ENCODE measurements at places on chromosomes 5 and 9.

DNA sequence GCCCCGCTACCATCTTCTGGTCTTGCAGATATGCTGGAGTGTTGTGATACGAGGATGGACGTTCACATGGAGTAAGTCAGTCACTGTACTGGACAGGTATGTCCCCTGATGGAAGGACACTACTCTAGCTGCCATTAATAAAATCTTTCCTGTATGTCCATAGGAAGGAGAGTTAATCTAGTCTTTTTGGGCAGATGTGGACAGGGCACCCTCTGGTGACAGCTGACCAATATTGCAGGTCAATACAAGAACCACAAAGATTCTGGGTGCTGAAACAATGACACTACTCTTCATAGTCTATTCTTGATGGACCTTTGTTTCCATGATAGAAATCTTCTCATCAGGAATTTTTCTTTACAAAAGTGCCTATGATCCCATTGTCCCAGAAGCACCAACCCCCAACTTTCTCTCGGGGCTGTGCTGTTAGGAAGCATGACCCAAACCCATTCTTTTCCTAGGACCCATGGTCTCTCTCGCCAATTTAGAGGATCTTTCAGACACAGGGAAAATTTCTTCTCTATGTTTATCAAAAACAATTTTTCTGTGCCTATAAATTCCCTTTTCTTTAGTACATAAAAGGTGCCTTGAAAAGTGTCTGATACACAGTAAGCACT lies 376.9 kb downstream of the DTWD2 start:
- DNase-seq, result no peak

GRCh38 chr9:38285236-38285635 lies 107.3 kb upstream of the ALDH1B1 start:
- no peak for DNase-seq

- no peak for DNase-seq
Measured at GRCh38 chr5:105767267-105767666, 1903.5 kb downstream of the EFNA5 start.

DNA sequence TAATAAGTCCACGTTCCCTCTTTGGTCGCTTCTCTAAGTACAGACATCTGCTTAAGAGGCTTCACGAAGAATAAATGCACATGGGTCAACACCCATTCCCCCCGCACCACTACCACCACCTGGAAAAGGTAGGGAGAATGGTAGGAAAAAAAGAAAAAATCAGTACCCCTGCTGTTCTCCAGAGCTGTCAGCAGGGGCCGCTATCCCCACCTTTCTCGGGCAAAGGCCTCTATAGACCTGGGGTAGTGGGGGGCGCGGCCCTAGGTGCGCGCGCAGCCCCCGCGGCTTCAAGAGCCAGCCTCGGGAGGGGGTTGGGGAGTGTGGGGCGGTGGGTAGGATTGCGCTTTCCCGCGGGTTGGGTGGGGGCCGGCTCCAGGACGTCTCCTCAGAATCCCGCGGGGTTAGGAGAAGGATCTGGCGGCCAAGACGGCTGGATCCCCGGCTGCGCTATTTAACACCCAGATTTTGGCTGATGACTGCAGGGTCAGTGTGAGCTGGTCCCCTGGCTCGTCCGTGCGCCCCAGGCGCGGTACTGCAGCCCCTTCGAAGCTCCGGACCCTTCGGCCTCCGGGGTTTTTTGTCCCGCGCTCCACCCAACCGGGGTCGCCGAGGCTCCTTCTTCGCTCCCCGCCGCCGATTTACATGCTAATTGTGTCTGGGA lies 1.6 kb upstream of the SEMA6A start:
- DNase-seq, result no peak

DNA sequence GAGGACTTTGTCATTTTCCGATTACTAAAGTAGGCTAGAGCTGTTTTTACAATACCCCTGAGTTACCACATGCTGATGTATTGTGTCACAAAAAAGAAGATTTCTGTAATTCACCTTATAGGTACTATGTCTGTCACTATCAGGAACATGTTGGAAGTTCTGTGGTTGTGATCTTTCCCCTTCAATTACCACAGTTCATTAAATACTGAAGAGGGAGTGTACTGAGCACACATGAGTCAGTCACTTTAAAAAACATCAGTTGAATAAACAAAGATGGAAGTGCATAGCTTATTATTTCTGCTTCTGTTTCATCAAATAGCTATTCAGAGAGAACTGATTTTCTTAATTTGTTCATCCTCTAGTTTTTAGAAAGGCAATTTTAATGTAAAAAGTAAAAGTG lies 31.7 kb downstream of the AP3S1 start:
- no peak for DNase-seq

DNA sequence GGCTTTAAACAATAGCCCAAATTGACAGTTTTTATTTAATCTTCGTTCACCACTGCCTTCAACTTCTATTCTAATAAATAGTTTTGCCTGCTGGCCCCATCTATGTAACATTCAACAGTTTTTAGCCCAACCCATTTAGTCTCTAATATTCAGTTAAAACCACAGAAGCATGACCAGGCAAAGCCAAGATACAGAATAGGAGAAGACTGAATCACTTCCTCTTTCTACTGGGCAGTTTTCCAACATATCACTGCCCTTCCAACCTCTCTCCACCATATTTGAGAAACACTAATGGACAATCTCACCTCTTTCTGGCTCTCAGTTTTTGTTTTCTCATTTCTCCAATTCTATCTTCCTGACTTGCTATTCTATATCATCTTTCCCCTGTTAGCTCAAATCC lies 352.9 kb downstream of the DNAH5 start:
- DNase-seq, result no peak

- no peak for DNase-seq
Measured at GRCh38 chr9:123368536-123369153, 12.6 kb downstream of the CRB2 start.

GRCh38 chr9:110623462-110624025 lies 44.0 kb upstream of the SVEP1 start:
- DNase-seq, result no peak

GRCh38 chr5:42547141-42547540 lies 123.9 kb downstream of the GHR start:
- DNase-seq, result no peak

GRCh38 chr5:154899151-154899816 lies 38.7 kb downstream of the GEMIN5 start:
- DNase-seq, result no peak

DNA sequence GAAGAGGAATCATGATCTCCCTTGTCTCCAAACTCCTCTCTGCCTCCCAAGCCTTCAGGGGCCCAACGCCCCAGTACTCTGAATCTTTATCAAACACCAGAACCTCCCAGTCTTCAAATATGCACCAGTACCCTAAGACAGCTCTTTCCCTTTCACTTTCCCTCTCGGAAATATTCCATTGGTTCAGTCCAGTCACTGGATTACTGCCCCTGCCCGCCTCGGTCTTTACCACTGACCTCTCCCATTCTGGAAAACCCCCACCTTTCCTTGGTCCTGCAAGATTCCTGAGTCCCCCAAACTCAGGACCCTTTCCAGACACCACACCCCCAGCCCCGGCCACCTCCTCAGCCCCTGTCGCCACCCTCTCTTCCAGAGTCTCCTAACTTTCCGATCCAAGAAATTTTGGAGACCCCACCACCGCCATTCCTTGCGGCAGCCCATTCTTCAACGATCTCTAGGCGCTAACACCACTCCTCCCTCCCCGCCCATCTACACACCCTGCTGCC lies 674 bp downstream of the C5orf15 start:
- DNase-seq, result no peak

DNA sequence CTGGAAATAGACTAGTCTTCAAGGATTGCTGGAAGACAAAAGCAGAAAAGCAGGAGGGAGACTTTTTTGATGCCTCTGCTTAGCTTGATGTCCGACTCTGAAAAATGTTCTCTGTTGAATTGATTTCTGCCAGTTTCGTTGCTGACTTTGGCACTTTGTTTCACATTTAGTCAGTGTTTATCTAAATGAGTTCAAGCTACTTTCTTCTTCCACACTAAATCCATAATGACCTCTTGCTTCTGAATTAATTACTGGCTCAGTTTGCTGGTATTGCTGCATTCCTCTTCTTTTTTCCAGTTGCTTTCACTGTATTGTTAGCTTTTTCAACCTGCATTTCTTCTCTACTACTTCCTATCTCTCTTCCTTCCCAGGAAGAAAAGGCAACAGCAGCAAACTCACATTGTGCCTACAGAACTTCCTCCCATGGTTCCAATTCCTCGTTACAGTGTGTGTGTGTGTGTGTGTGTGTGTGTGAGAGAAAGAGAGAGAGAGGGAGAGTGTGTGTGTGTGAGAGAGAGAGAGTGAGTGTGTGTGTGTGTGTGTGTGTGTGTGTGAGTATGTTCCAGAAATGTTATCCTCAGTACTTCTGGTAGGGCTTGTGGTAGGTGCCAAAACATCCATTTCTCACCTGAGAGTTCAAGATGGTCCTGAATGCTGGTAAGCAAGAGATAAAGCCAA lies 234.8 kb downstream of the CSNK1G3 start:
- DNase-seq, result no peak

- DNase-seq, result no peak
Measured at GRCh38 chr9:134589748-134590147, 51.9 kb upstream of the COL5A1 start.

- DNase-seq, result no peak
Measured at GRCh38 chr5:122471031-122471751, 159.2 kb downstream of the SNCAIP start.

DNA sequence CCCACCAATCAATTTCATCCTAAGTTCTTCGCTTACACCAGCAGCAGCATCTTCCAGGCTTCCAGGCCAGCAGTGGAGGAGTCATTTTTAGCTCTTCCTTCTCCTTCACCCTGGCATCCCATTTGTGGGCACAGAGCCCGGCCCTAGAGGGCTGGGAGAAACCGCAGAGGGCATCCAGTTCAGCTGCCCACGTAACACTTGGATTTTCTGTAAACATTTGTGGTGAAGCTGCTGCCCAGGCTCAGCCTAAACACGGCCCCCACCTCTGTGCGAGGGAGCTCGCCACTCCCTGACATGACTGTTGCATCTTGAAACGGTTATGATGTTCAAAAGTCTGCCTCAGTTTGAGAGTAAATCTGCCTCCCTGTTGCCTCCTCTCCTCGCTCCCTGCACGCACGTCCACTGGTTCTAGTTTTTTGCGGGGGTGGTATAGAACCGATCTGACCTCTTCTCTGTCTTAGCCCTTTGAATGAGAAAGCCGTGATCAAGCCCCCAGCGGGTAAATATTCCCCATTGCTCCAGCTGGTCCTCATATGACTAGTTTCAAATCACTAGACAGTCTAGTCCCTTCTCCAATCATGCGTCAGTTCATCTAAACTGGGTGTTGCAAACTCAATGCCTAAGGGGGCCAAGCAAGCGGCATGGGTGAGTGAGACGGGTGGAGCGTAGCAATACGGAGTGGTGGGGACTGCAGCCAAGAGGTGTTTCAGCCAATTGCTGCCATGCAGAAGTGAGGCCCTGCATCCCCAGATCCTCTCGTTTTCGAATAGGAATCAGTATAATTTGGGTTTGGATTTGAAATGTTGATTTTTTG lies 34.9 kb upstream of the N4BP3 start:
- DNase-seq, result no peak

DNA sequence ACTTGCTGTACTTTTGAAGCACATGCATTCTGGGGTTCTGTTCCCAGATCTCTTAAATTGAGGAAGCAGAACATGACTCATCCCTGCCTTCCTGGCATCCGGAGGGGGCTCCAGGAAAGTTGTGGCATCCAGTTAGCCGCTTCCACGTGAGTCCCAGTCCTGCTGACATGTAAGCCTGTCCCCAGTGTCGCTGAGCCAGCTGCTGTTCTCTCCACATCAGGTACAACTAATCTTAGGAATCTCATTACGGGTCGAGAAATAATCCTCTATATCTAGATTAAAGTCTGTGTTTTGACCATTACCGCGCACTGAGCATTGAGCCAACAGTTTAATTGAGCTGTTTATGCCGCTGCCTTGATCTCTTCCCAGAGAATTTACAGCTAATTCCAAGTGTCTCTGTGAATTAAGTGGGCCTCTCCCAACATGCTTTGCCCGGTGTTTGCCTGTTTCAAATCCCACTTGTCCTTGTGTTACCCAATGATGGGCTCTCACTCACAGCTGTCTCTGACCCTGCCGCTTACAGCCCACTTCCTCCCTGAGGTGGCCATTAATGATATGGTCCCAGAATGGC lies 10.5 kb upstream of the SHB start:
- DNase-seq, result no peak

DNA sequence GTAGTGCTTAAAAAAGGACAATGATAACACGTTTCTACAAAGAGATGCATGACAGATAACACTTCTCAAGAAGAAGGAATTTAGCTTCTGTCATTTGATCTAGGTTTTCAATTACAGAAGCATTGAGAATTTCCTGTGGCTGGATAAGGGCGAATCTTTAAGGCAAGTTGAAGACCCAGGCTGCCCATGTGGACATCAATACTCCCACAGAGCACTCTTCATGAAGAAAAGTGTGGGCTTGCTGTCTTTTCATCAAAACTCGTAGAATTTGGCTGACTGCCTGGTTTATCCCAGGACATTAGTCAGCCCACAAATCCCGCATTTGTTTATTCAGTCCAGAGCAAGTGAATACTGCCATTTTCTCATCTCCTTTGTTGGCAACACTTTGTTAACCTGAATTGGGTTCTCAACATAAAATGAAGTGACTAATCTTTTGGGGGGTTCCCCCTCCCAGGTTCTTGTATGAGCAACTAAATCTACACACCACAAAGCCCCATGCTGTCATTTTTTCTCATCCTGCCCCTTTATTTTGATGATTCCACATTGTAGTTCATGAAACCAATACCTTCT lies 43.4 kb upstream of the CDKN2B start:
- no peak for DNase-seq

GRCh38 chr5:180611140-180611850 lies 20.0 kb upstream of the SCGB3A1 start:
- DNase-seq, result no peak

DNA sequence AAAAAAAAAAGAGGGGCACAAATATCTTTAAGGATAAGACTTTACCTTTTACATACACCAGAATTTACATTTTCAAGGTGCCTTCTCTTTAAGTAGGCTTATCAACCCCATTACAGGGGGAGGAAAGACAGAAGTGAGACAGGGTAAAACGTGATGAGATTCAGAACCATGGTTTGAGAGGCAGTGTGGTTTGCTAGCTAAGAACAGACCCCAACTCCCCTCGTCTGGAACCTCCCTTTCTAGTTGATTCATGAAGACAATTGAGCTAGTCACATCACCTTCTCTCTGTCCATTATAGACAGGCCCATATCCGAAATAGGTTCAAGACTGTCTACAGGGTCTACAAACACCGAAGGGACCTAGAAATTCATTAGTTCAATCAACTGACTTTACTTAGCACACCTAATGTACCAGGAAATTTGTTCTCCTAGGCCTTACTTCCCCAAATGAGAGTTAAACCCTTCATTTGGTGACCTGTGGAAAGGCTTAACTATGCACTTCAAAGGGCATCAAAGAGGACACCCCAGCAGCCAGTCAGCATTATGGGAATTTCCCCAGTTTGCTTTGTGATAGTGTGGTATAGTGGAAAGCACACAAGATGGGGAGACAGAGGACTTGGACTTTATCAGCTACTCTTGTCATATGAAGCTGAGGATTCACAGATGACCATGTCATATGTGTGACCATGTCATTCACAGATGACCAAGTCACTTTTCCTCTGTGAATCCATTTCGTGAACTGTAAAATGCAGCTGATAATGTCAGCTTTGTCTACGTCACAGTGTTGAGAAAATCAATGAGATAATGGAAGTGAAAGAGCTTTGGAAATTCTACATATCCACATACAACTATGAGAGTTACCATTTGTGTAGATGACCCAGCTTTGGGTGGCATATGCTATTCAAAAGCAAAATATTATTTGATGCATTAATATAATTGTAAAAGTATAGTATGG lies 40.2 kb upstream of the CYFIP2 start:
- DNase-seq, result no peak

GRCh38 chr9:110900917-110901316 lies 137.4 kb downstream of the LPAR1 start:
- no peak for DNase-seq
